ENCODE measurements at places on chromosomes 3 and 15.
A peak's percentile ranks its signal among the peaks of the same experiment; 100 is the strongest.

DNA sequence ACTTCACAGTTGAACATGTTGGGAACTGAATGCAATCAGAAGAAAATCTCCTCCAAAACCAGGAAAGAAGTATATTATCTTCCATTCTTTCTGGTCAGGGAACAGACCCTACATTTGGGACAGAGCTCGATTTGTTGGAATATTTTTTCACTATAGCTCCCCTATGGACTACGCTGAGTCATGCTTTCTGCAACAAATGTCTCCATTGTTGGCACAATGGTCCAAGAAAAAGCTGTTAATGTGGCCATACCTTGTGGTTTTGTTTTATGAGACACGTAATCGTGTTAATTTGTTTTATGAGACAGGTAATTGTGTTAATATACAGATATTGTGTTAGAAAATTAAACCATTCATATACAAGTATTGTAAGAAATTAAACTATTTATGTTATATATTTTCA is 101.4 kb downstream of the TGFBR2 start:
- ATAC-seq: no peak

GRCh38 chr3:19248143-19248542 is 99.8 kb downstream of the KCNH8 start:
- no peak for ATAC-seq

DNA sequence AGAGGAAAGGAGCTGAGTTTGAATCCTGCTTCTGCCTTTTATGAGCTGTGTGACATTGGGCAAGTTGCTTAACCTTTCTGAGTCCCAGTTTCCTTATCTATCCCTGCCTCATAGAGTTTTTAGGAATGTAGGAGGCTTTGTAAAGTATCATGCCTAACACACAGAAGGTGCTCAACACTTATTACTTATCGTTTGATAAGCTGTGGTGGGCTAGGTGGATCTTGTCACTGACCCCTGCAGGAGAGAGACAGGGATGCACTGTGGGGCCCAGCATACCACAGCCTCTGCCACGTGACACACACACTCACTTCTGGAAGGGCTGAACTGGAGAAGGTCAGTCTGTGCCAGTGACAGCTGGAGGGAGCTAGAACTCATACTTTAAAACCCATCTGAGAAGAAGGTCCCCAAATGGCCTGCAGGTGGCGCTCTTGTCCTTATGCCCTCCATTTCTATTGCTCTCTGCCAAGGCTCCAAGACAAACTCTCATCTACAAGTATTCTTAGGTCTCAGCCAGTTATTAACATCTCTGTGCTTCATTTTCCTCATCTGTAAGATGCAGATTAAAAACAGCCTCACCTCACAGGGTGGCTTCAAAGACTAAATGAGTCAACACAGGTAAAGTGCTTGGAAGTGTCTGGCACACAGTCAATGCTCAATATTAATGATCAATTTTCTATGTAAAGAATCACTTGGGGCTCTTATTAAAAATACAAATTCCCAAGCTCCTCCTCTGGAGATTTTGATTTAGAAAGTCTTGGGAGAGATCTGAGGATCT is 57.5 kb upstream of the HACD2 start:
- peak; percentile 72 for ATAC-seq

DNA sequence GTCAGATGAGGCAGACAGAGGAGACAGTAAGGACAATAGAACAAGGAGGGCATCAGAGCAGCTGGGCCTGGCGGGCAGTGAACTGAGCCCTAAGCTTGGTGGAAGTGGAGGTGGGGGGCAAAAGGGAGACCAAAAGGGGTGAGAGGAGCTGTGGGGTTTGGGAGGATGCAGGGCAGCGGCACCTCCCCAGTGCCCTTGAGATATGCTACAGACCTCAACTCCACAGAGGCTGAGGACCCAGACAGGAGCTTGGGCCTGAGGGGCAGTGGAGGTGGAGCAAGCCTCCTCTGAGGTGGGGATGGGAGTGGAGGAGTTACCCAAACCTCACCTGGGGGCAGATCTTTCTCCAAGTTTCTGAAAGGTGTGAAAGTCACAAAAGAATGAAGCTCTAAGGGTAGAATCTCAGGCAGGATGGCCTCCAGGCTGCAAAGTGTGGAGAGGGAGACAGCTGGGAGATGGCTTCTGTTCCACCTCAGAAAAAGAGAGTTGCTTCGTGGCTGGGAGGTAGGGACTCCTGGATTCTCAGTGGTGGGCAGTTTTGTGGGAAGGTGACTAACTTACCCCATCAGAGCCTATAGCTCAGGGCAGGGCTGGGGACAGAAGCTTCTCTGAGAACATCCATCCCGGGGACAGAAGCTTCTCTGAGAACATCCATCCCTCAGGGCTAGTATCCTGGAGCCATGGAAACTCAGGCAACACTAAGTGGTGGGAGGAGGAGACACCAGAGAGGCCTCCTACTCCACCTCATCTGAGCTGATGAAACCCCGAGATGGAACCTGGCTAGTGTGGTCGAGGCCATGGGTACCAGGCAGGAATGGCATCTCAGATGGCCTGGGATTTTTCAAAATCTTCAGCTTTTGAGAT is 2.3 kb upstream of the CLK3 start:
- ATAC-seq: no peak

- no peak for ATAC-seq
Observed at GRCh38 chr3:107710851-107711250, 188.1 kb downstream of the BBX start.

GRCh38 chr3:10281951-10282350 is 10.8 kb downstream of the GHRL start:
- no peak for ATAC-seq

GRCh38 chr3:13277860-13278531 is 142.1 kb downstream of the NUP210 start:
- ATAC-seq: peak; percentile 62

DNA sequence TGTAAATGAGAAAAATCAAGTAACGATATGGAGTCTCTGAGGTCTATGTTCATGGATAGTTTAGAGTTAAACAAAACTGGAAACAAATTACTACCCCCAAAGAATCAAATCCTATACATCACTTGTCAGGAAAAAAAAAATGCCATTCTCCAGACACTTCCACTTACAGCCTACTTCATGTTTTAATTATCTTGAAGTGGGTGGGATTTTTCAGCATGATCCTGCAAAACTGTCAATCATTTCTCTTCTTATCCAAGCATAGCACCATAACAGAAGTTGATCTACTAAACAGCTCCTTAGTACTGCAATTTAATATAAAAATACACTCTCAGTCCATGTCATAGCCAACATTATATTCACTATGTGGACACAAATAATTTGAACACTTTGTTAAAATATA is 833.9 kb downstream of the TUSC7 start:
- no peak for ATAC-seq

GRCh38 chr15:34768530-34768929 is 13.7 kb upstream of the GJD2 start:
- ATAC-seq: no peak

Measured in activated T-helper 17 cell treated with anti-CD3 and anti-CD28 coated beads, Interleukin-2, amount 50 U/mL, for 72 hours (primary cell).